ENCODE measurements at places on chromosomes 11 and 22.

DNA sequence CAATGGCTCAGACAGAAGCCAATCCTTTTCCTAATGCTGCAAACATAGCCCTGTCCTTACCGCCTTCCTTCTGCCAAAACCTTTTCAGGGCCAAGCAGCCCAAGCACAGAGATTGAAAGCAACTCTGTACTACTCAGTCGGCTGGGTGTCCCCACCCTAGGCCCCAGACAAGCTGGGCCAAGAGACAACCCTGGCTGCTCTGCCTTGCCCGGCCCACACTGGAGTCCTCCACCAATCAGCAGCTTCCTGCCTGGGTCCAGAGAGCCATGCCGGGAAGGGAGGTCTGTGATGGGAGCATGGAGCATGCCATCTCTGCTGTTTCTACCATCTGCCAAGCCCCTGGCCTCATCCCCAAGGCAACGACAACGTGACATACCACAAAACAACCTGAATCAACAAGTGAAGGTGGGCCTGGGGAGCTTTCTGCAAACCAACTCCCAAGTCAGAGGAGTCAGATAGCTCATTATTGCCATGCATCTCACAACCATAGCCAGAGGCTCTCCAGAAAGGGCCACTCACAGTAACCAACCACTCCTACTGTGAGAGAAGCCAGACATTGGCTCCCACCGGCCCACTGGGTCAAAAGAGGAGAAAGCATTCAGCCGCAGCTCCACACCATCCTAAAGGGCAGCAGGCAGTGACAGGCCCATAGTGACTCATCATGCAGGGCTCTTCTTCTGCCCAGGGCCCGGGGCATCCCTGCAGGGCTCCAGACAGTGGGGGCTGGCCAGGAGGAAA lies 18.2 kb downstream of the PATZ1 start:
- no peak for DNase-seq

DNA sequence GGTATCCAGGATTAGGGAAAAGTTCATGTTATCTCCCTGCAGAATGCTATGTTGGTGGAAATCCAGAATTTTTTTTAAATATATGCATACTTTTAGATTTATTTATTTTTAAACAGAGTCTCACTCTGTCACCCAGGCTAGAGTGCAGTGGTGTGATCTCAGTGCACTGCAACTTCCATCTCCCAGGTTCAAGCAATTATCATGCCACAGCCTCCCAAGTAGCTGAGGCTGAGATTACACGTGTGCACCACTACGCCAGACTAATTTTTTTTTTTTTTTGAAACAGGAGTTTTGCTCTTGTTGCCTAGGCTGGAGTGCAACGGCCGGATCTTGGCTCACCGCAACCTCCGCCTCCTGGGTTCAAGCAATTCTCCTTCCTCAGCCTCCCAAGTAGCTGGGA lies 2.6 kb downstream of the PACSIN2 start:
- DNase-seq, result no peak

- DNase-seq, result no peak
Measured at GRCh38 chr11:118804094-118804493, 13.1 kb upstream of the DDX6 start.

GRCh38 chr22:17637490-17638181 lies 921 bp upstream of the BCL2L13 start:
- no peak for DNase-seq

DNA sequence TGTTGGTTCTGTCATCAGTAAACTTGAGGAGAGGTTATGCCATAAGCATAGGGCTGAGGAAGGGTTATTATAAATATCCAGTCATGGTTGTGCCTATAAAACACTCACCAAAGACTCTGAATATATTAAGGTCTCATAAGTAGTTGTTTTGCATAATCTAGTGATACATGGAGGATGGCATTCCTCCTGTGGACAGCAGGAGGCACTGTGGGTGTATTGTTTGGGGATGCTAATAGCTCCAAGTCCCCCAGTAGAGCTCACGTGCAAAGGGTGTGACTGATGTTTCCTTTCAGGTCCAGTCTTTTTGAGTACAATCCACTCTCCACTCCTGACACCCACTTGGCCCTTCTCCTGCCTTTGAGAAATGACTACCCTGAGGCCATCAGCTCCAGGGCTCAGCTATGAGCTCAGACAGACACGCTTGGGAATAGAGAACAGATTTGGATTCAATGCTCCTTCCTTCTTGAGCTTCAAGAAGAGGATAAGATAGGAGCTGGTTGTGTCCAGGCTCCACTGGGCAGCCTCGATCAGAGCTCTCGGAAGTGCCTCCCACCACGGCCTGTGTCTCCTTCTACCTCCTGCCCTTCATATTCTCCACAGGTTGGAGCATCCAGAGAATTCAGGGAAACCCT lies 85.2 kb upstream of the IGLL5 start:
- no peak for DNase-seq

DNA sequence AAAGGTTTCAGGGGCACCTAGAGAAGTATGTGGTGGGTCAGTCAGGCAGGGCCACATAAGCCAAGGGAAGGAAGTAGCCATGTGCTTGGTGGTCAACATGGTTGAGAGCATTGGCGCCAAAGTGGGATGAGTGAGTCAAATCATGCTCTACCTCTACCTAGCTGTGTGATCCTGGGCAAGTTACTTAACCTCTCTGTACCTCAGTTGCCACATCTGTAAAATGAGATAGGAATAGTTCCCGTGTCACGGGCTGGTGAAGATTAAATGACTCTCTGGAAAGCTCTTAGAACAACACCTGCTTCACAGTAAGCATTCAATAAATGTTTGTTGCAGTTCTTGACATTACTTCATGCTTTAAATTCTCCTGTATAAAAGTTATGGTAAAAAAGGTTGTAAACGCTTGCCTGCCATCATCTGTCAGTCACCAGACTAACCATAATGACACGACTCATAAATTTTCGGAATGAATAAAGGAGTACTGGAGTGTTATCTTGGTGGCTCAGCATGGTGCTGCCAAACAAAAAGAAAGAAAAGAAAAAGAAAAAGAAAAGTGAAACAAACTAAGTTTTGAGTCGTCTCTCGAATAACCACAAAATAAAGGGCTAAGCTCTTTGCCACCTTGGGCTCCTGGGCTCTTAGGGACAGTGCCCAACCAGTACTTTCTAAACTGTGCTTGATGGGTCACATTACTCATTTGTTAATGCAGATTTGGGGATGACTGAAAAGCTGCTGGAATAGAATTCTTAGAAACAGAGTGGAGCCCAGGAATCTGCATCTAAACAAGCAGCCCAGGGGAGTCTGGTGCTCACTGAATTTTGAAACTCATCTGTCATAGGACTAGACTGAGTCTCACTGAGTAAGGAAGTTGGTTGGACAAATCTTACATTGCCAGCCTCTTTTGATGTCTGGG lies 107.6 kb downstream of the LDLRAD3 start:
- DNase-seq, result no peak
